Naive thymus-derived CD8-positive, alpha-beta T cell (primary cell): ENCODE measurements at places on chromosomes 4 and X.

GRCh38 chrX:132802033-132802432 is 156.4 kb downstream of the HS6ST2 start:
- no peak for DNase-seq

GRCh38 chr4:1003271-1004070 is 8.0 kb upstream of the FGFRL1 start:
- no peak for DNase-seq

DNA sequence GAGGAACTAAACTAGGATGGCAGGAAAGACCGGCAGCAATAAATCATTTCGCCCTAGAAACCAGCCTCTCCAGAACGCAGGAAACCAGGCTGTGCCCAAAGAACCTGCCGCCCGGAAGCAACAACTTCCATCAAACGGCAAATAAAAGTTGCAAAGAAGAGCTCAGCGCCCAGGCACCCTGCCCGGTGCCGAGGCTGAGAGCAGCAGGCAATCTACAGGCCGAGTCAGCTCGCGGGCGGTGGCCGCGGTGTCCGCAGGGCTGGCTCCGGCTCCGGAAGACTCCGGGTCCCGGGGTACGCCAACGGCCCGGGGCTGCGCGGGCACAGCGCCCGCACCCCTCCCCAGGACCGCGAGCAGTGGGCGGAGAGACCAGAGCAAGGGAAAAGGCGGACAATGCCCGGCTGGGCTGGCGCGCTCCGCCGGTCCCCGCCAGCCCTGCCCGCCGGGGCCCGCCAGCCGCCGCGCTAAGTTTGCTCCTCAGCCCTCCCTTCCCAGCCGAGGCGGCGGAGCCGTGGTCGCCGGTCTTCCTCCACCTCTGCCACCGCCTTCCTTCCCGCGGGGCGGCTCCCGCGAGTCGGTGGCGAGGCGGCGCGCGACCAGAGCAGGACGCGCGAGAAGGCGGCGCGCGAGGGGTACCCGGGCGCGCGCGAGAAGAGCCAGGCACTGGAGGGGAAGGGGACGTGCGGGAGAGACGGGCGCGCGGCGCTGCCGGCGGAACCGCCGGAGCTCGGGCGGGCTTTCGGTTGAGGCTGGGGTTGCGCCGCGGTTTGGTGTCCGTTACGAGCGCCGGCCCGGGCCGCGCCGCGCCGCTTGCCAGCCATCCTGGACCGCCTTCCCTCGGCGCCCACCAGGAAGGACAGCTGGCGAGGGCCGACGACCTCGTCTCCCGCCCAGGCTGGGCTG is 733 bp downstream of the FRYL start:
- peak; percentile 71 for DNase-seq

DNA sequence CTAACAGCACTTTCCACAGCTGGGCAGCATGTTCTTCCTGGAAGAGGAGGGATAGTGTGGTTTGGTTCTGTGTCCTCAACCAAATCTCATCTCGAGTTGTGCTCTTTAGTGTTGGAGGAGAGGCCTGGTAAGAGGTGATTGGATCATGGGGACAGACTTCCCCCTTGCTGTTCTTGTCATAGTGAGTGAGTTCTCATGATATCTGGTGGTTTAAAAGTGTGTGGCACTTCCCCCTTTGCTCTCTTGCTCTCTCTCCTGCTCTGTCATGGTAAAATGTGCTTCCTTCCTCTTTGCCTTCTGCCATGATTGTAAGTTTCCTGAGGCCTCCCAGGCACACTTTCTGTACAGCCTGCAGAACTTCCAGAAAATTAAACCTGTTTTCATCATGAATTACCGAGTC is 133.7 kb upstream of the NDP start:
- DNase-seq, result no peak

DNA sequence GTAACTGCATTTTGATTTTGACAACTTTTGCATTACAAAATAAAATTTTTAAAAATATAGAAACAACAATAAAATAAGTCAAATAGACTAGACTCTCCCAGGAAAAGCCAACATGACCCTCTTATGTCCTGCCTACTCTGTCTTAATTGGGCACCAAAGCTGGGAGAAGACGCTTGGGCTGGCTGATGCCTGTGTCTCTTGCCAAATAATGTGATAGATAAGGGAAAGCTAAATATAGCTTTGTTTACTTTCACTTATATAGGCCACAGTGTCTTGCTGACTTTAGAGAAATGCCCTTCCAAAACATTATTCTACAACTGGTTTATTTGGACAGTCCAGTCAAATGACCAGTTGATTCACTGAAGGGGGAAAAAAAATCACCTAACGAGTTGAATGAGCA is 54.2 kb downstream of the FMR1NB start:
- no peak for DNase-seq

GRCh38 chr4:163473576-163473975 is at the start of gene TKTL2:
TKTL2 (minus strand) TSS chr4:163473754; CDS start chr4:163473734, 20 bp downstream.
- DNase-seq, result no peak

GRCh38 chr4:142637614-142638013 is 208.5 kb downstream of the INPP4B start:
- DNase-seq, result no peak

DNA sequence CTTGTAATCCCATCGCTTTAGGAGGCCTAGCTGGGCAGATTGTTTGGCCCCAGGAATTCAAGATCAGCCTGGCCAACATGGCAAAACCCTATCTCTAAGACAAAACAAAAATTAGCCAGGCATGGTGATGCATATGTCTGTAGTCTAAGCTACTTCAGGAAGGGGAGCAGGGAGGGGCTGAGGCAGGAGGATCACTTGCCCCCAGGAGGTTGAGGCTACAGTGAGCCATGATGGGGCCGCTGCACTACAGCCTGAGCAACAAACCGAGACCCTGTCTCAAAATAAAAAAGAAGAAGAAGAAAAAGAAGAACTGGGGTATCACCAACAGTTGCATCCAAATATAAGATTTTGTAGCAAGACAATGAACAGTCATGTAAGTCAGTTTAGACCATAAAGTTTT is 47.3 kb upstream of the NFKB1 start:
- no peak for DNase-seq

GRCh38 chr4:100746141-100746739 is 228.4 kb upstream of the EMCN start:
- no peak for DNase-seq

DNA sequence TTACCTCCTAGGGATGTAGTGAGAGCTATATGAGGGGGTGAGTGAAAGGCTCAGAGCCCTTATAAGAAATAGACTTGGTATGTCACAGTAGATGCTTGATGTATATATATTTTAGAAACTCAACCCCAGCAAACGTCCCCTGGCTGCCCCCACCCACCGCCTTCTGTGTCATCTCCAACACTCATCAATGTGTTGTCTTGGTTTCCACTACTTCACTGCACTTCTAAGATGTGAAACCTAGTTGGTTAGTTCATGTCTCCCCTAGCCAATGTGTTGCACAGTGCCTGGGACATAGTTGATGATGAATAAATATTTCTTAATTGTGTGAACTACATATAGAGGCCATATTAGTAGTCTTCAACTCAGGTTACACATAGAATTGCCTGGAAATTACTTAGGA is 4.4 kb downstream of the FGFBP2 start:
- DNase-seq, result no peak
